ENCODE measurements at places on chromosomes 6 and 20.

DNA sequence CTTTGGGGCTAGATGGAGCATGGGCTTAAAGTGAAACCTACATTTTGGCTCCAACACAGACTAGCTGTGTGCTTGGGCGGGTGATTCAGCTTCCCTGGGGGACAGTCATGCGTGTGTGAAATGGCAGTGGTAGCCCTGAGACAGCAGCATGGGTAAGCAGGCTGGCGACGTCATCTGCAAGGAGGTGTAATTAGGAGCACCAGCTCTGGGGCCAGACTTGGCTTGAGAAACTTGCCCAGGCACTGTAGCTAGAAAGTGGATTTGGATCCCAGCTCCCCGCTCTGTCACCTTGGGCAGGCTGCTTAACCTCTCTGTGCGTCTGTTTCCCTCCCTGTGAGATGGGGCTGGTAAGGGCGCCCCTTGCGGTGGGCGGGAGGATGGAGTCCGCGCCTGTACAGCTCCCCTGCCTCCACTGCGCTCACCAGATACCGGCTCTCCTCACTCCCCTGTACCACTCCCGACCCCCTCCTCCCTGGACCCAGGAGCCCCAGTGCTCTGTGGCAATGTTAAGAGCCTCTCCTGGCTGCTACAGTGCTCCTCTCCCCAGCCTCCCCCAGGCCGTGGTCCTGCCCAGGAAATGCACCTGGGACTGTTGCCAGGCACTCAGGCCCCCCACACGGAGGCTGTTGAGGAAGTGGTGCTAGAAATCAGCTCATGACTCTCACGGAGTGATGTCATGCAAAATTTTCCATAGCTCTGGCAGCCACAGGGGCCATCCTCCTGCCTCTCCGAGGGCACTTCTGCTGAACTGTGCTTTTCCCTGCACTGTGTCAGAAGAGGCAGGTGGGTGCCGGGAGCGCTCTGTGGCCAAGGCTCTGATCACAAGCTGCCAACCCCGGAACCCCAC lies 44.6 kb downstream of the SYNJ2 start:
- DNase-seq = peak; percentile 88

- DNase-seq = no peak
Observed at GRCh38 chr6:119173249-119174084, 95.0 kb upstream of the FAM184A start.

DNA sequence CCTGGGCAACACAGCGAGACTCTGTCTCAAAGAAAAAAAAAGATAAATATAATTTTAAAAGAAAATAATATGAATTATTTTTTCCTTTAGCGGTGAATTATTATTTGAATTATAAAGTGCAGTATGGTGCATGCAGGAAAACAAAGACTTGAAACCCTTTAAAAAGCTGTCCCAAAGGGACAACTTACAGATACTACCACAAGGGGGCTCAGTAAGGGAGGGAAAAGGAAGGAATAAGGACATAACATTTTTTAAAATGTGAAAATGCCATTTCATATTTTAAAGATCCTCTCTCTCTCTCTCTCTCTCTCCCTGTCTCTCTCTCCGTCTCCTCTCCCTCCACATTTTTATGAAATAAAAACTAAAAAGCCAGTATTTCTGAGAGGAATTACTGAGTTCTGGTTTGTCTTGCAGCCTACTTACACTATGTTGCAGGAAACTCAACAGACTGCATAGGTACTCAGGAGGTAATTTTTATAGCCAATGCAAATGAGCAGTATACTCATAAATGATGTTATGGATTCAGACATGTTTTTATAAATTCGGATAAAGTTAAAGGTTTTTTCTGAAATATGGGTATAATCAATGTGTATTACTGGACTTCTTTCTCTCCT lies 455.0 kb upstream of the GJE1 start:
- peak; percentile 36 for DNase-seq

- DNase-seq = peak; percentile 29
Observed at GRCh38 chr6:134217798-134218140, 100.1 kb downstream of the SGK1 start.

DNA sequence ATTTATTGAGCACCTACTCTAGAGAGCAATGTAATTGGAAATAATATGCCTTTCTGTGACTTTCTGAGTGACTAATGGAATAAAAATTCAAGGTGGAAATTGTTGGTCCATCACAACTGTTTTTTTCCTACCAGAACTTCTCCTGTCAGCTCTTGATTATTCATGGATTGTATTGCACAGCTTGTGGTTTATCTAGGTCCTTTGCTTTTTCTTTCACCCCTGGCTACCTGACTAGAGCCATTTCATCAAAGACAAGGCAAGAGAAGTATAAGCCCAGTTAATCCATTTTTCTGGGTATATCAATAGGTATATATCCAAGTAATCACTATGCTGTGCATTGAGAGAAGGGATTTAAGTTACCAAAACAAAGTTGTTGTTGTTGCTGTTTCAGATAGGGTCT lies 168.4 kb downstream of the MMS22L start:
- no peak for DNase-seq

All from GM03348 (cell line).